Left lobe of liver (tissue), 2 donors: ENCODE measurements at places on chromosomes 2 and 18.

DNA sequence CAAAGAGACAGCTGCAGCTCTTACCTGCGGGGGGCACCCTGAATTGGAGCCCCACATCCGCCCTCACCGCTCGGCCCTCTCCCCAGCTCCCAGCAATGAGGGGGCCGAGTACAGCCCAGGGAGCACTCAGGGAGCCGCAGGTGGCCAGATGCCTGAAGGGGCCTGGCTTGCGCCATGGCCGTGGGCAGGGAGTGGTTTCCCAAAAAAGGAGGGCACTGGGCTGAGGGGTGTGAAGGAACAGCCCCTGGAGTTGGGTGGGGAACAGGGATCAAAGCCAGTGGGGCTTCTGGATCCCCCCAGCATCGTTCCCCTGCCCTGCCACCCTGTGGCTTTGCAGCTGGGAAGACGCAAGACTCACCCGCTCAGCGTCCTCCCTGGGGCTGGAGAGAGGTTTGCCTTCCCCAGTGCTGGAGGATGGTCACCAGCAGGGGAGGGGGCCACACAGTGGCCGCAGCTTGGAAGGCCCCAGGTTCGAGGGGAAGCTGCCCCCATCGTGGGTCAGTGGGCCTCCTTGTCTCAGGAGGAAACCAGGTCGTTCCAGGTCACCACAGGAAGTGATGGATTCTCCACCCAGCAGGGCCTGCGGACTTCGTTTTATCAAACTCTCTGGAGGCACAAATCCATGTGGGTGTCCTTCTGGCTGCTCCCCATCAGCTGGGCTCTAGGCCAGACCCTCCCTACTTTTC is 68.2 kb upstream of the HPCAL1 start:
- DNase-seq: no peak

GRCh38 chr2:121489284-121489683 is 41.4 kb upstream of the RNU4ATAC start:
- DNase-seq: no peak

DNA sequence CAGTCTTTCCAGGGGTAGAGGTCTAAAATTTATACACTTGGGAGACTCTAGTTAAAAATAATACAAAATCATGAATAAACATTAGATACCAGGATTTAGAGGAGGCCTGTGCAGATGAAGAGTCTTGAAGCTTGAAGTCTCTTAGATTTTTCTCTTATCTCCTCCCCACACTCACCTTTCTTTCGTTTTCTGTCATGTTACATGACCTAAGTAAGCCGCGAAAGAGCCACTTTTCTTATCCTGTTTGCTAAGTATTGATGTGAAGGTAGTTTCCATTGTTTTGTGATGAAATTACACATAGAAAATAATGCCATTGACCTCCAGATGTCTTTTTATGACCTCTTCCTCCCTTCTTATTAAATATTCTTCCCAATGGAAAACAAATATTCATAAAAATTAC is 367.8 kb downstream of the LRRTM1 start:
- no peak for DNase-seq

- DNase-seq: no peak
These were observed 56.5 kb upstream of the CWC22 start for GRCh38 chr2:180063494-180064092.

DNA sequence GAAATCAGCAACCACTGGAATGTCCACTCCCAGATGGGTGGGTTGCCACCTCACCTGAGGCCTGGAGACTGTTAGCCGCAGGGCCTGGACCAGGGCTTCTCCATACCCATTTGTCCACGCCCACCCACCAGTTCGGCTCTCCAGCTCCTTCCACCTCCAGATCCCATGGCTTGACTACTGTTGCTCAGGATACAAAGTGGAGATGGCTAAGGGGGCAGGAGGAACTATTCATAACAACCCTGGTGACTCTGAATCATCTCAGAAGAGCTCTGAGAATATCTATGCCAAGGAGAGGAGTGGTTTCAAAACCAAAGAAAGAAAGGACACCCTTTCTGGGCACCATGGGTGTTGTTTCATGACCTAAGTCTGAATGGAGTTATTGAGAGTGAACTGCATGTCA is 145.8 kb downstream of the LAMA3 start:
- no peak for DNase-seq

GRCh38 chr18:35158728-35159450 is 81.9 kb upstream of the ZNF397 start:
- no peak for DNase-seq
